ENCODE measurements at places on chromosomes 1 and 21.

- no peak for DNase-seq
Measured at GRCh38 chr1:3060127-3060526, 8.9 kb upstream of the PRDM16 start.

- no peak for DNase-seq
Measured at GRCh38 chr1:167752219-167752985, 30.6 kb downstream of the MPZL1 start.

- DNase-seq = no peak
Measured at GRCh38 chr1:51237351-51238033, 1.4 kb downstream of the RNF11 start.

DNA sequence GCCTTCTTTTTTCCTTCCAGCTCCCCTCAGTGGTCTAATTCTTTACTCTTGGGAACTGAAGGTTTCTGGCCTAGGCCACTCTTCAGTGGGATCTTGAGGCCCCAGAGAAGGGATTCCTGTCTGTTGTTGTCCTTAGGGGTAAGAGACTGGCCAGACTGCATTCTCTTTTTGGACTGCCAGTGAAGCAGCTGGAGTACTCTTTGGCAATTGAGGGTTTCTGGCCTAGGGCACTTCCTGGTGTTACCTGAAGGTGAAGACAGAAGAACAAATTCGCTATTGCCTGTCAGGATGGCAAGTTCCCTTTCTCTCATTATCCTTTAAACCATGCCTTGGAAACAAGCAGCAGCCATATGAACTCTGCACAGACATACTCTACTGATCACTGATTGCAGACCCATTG lies 286.6 kb upstream of the ZP4 start:
- no peak for DNase-seq

DNA sequence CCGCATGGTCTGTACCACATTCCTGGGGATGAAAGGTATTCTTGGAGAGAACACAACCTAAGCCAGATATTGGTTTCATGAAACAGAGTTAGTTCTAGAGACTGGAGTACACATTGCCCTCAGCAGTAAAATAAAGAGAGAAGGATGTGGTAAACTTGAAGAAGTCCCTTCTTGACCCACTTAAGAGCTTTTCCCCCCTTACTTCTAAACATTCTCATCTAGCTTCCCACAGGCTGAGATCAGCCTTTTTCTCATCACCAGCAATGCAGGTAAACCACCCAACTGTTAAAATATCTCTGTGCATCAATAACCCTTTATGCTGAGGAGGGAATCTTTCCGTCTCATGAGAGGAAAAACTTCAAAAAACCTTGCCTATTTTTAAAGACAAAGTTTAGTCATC lies 62.6 kb downstream of the SUSD4 start:
- no peak for DNase-seq

- no peak for DNase-seq
Measured at GRCh38 chr1:18539171-18539570, 58.4 kb downstream of the KLHDC7A start.

DNA sequence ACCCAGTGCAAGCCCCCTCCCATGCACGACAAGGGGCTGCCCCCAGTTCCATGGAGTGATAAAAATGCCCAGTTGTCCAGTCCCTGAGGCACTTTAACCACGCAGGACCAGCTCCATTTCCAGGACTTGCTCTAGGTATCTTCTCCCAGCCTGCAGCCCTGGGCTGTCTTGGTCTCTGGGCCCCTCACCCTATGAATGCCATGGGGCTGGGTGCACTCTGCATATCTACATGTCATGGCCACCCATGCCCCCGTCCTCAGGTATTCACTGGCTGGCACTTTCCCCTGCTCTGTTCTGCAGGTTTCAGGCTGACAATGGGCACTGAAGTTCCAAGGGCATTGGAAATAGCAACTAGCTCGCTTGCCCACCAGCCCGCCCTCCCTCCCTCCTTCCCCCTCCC lies 19.6 kb upstream of the C1orf174 start:
- DNase-seq = no peak

DNA sequence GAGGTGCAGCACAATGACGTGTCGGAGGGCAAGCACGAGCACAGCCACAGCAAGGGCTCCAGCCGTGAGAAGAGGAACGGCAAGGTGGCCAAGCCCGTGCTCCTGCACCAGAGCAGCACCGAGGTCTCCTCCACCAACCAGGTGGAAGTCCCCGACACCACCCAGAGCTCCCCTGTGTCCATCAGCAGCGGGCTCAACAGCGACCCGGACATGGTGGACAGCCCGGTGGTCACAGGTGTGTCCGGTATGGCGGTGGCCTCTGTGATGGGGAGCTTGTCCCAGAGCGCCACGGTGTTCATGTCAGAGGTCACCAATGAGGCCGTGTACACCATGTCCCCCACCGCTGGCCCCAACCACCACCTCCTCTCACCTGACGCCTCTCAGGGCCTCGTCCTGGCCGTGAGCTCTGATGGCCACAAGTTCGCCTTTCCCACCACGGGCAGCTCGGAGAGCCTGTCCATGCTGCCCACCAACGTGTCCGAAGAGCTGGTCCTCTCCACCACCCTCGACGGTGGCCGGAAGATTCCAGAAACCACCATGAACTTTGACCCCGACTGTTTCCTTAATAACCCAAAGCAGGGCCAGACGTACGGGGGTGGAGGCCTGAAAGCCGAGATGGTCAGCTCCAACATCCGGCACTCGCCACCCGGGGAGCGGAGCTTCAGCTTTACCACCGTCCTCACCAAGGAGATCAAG lies 107.5 kb upstream of the VAMP3 start:
- no peak for DNase-seq

GRCh38 chr1:98099501-98099900 lies 178.7 kb upstream of the DPYD start:
- DNase-seq = no peak

DNA sequence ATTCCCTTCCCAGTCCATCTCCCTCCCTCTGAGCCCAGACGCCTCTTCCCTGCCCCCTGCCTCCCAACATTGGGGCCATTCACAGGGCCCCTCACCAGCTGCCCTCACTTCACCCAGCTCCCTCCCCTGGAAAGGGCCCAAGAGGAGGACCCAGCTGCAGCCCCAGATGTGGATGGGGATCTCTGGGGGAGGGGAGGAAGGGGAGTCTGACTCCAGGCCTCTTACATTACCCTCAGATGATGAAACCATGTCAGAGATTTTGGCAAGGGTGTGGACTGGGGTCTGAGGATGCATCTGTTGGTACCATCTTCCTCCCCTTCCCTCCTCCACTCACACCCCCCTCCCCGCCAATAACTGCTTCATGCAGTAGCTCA lies 1.1 kb upstream of the KIF21B start:
- no peak for DNase-seq

- no peak for DNase-seq
Measured at GRCh38 chr1:57072401-57073110, 106.7 kb upstream of the C8B start.

DNA sequence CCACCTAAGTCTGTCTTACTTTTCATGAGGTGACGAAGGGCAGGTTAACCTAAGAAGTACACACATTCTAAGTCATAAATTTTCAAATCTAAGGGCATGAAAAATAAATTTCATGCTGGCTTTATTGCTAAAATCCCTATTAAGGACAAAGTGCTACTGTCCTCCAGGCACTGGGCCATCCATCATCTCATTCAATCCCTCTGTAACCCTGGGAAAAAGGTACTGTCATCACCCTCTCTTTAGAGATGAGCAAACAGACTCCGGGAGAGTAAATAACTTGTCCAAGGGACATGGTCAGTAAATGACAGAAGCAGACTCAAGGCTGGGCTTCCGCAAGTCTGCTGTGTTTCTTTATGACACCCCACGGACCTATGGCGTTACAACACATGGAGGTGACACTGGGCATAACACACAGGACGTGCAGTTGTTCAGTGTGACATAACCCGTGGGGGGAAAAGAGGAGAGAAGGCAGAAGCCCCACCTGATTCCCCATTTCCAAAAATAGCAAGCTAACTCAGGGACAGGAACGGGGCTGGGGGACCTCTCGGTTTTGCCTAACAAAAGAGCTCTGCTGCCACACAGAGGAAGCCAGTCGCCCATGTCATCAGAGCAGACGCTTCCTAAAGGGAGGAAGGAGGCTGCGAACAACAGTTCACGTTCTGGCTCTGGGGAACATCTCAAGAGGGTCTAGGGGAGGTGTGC lies 12.5 kb upstream of the SRM start:
- no peak for DNase-seq

- DNase-seq = no peak
Measured at GRCh38 chr1:164780111-164780812, 221.3 kb downstream of the PBX1 start.

DNA sequence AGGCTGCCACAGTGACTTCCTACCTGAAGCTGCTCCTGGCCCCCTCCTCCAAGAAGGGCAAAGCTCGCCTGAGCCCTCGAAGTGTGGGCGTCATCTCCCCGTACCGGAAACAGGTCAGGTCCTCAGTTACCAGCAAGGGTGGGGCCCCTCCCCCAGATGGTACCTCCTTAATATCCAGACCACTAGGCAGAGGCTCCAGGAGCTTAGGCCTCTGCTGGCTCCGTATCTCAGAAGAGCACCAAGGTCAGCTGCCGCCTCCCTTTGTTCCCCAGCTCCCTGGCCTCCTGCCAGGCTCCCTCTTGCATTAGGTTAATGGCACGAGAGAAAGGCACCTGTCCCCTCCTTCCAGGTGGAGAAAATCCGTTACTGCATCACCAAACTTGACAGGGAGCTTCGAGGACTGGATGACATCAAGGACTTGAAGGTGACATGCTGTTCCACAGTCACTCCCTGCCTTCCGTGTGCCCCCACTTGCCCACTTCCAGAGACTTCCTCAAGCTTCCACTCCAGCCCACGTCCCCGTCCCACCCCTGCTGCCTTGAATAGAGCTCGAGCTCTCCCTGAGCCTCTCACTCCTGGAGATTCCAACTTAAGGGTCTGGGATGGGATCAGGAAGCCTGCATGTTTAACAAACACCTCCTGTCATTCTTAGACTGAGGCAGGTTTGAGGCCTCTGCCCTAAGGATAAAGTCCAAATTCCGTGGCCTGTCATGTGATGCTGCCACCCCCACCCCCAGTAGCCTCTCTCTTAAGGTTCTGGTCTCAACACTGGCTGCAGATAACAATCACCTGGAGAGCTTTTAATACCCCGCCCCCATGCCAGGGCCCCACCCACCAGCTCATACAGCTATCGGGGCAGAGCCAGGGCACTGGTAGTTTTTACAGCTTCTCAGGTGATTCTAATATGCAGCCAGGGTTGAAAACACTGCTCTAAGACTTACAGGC lies 8.3 kb downstream of the RHOC start:
- DNase-seq = no peak

DNA sequence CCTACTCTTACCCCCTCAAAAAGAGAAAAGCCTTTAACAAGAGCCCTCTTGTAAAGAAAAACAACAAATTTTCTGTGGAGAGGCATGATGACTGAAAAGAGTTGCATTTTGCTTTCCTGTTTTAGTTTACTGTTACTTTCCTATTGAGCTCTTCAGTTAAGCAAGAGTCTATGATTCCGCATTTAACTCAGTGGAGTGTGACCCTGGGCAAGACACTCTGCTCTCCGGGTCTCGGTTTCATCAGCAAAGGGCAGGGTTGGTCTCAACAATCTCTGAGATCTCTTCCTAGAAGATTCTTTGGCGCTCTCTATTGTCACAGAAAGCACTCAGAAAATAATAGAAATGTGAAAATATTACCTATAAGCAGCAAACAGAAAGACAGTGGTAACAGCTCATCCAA lies 175.7 kb downstream of the TGFBR3 start:
- DNase-seq = no peak

GRCh38 chr1:161350671-161351070 lies 17.0 kb downstream of the CFAP126 start:
- no peak for DNase-seq

GRCh38 chr1:247747616-247748015 lies 325 bp downstream of the OR14A2 start:
- no peak for DNase-seq

- no peak for DNase-seq
Measured at GRCh38 chr1:56064705-56065104, 514.7 kb downstream of the PLPP3 start.

DNA sequence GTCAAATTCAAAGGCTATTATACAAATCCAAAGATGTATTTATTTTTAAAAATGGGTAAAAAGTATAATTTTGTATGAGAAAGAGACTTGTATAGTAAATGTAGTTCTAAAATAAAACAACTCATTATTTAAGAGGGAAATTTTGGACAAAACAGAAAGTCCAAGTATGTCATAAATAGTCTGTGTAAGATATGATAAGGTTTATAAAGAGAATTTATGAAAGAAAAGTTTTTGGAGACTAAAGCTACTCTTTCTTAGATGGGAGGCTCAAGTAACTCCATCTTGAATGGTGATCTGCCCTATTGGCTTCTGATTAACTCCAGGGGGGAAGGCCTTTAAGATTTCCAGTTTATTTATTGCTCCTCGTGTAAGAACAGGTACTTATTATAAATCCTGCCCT lies 14.7 kb upstream of the OR2T27 start:
- DNase-seq = no peak

DNA sequence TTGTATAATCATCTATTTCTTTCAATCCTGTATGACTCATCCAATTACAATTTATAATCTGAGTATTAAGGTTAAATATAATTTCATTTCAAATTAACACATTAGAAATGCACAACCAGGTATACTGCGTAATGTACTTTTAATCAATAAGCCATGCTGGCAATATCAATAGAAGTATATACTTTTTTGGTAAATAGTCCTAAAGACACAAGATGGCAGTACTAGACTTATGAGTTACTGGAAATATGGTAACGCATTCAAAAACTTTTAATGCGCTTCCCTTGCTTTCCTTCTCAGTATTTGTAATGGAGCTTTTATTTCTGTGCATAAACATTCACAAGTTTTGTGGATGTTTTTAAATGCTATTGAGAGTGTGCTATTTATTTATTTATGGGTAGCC lies 1162.0 kb upstream of the TMPRSS15 start:
- DNase-seq = no peak

- no peak for DNase-seq
Measured at GRCh38 chr1:231584921-231585320, 41.7 kb upstream of the DISC1 start.

DNA sequence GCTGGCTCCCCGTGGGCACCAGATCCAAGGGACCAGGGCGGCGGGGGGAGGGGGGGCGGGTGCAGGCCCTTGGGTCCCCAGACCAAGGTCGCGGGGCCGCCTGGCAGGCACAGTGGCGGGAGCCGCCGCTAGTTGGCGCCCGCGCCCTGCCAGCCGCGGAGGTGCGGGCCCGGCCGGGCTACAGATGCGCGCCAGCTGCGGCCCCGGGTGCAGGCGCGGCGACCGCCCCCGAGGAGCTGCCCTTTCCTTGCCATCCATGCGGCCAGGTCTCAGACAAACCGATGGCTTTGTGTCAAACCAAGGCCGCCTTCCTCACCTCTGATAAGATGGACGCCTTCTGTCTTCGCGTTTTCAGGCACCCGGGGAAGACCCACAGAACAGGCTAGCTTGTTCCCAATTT lies 2.2 kb upstream of the RUNX3 start:
- no peak for DNase-seq

- no peak for DNase-seq
Measured at GRCh38 chr1:228022571-228023293, 15.9 kb downstream of the WNT3A start.

Data from stimulated activated CD8-positive, alpha-beta memory T cell treated with anti-CD3 and anti-CD28 coated beads, Interleukin-2, amount 100 ng/mL, for 1 hour (primary cell).